ENCODE measurements at places on chromosomes 4 and X. TPM values are rescaled to one million over a fixed set of nuclear protein-coding genes. Genes with fewer than 3 reads are reported as not detected.
A peak's percentile ranks its signal among the peaks of the same experiment; 100 is the strongest.

Gene PNMA6F
- not detected for total RNA-seq

Gene BCLAF3
- total RNA-seq: 9.7 TPM

Gene SMIM31
- not detected for total RNA-seq

Gene MMRN1
- total RNA-seq: 3.1 TPM

Gene SMIM10L2A
- total RNA-seq: 2.5 TPM

Gene TRPC5OS
- total RNA-seq: not detected

Gene MFAP3L
- total RNA-seq: 2.1 TPM

Gene CRLF2
- not detected for total RNA-seq

Gene EVC
- total RNA-seq: 6.4 TPM

Gene KIT
- 3.1 TPM for total RNA-seq

Gene ATP5ME
- 1,123 TPM for total RNA-seq

Gene RHOXF2B
- not detected for total RNA-seq

Gene CNKSR2
- 1.0 TPM for total RNA-seq

DNA sequence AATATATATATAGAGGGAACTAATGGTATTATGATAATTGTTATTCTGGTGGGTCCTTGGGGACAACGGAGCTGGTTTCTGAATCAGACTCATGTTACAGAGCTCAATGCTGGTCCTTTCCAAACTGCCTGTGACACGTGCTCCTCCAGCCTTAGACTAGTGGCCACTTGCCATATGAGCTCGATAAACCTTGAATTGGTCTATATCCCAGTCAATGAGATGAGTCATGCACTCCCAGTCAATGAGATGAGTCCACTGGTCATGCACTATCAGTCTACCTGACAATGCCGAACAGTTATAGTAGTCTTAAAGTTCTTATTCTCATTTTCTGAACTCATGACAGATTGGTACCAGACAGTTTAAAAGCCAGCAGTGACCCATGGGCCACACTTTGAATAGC lies 325.2 kb downstream of the LDB2 start:
- no peak overlapping the region for H3K4me3 ChIP-seq
- peak overlapping the region; percentile 31 for H3K27ac ChIP-seq
- no peaks in the 10 kb centered on the region for H3K27me3 ChIP-seq

GRCh38 chrX:33855251-33855650 lies 276.9 kb downstream of the FAM47A start:
- DNase-seq: no peak
- no peaks in the 10 kb centered on the region for H3K27me3 ChIP-seq
- no peaks in the 10 kb centered on the region for H3K4me1 ChIP-seq
- no peak overlapping the region for H3K27ac ChIP-seq

GRCh38 chrX:78106651-78106986 lies 2.6 kb downstream of the PGK1 start:
- peaks cover 28% of the 10 kb centered on the region for H3K4me1 ChIP-seq
- no peak for DNase-seq
- no peaks in the 10 kb centered on the region for H3K36me3 ChIP-seq
- peak overlapping the region; percentile 86 for H3K4me3 ChIP-seq

DNA sequence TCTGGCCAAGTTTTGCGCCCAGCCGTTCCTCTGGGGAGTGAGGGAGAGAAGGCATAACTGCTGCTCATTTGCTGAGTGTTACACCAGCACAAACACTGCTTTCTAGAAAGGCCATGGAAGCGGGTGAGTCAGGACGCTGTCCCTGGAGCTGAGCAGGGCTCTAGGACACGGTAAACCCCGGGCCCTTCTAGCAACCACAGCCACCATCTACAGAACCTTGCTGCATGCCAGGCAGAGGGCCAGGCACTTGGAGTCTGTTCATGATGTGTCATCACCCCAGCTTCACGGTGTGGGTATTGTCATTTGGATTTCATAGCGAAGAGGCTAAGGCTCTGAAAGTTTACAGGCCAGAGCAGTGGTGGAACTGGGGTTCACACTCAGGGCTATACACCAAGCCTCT lies 31.8 kb upstream of the C4orf50 start:
- H3K36me3 ChIP-seq: no peaks in the 10 kb centered on the region
- no peak overlapping the region for H3K27ac ChIP-seq
- no peak for DNase-seq

DNA sequence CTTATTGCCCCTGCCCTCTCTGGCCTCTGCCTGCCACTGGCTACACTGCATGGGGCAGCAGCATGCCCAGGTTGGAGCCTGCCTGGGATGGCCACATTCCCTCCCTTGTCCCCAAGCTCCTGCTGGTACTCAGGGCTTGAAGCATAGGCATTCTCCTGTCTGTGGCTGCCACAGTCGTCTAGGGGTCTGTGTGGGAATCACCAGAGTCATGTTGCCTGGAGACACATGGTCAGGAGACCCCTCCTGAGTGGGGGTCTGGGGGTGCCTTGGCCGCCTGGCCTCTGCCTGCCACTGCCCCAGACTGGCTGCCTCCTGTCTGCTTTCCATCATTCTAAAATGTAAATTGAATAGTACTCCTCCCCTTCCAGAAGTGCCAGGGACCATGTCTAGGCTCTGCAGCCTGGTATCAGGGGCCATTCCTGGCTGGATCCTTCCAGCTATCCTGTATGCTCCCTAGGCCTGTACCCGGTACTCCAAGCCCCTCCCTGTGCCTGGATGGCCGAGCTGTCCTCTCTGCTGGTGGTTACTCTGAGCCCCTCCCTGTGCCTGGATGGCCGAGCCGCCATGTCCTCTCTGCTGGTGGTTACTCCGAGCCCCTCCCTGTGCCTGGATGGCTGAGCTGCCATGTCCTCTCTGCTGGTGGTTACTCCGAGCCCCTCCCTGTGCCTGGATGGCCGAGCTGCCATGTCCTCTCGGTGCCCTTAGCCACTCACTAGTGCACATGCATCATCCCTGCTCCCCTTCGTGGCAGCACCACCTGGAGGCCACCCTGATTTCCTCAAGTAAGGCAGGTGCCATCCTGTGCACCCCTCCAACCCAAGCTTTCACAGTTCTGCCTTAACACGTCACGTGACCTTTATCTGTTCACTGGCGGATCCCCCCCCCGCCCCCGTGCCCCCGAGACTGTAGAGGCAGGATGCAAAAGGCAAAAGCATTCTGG lies 5.5 kb upstream of the NKX1-1 start:
- H3K27me3 ChIP-seq: peaks cover 96% of the 10 kb centered on the region
- no peaks in the 10 kb centered on the region for H3K36me3 ChIP-seq
- peaks cover 10% of the 10 kb centered on the region for H3K4me1 ChIP-seq
- no peak overlapping the region for H3K4me3 ChIP-seq

DNA sequence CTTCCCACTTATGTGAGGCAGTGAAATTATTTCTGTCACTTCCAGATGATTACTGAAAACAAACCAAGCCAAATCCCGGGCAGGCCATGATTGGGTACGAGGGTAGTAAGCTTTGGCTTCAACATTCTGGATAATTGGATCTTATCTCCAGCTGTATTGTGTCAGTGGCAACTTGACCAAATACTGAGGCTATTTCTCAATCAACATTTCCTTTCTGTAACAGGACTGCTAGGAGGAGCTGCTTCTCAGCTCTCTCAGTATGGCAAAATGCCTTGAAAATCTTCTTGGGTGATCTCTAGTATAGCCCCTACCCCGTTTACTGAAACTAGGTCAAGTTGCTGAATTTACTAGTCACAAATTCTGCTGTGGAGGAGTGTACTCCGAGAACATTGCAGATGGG lies 169.3 kb upstream of the FRMPD4 start:
- H3K27ac ChIP-seq: no peak overlapping the region
- H3K4me3 ChIP-seq: no peak overlapping the region
- no peaks in the 10 kb centered on the region for H3K36me3 ChIP-seq
- no peak for DNase-seq
- H3K4me1 ChIP-seq: no peaks in the 10 kb centered on the region

DNA sequence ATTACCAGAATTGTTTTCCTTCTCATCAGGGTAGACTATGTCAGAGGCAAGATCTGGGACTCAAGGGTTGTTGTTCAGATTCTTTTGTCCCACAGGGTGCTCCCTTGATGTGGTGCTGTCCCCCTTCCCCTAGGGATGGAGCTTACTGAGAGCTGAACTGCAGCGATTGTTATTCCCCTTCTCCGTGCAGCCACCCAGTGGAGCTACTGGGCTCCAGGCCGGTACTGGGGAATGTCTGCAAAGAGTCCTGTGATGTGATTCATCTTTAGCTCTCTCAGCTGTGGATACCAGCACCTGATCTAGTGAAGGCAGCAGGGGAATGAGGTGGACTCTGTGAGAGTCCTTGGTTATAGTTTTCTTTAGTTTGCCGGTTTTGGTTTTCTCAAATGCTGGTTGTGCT lies 247.4 kb upstream of the HAND2 start:
- H3K27ac ChIP-seq: no peak overlapping the region

- H3K4me1 ChIP-seq: no peaks in the 10 kb centered on the region
- no peaks in the 10 kb centered on the region for H3K27me3 ChIP-seq
- no peak for DNase-seq
- H3K27ac ChIP-seq: no peak overlapping the region
- no peaks in the 10 kb centered on the region for H3K36me3 ChIP-seq
Measured at GRCh38 chrX:9211269-9211668, 177.3 kb upstream of the FAM9B start.

DNA sequence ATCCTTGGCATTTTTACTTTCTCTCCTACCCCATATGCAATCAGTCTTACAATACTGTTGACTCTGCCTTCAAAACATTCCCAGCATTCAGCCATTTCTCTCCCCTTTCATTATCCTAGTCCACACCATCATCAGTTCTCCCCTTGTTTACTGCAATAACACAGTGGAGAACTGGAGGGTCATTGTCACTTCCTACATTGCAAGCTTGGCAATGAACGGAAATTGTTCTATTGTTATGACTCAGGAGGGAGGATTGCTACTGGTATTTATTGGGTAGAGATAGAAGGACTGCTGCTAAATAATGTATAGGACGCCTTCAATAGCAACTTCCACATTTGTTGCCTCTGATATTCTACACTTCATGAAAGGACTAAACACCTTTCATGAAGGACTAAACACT lies 231.8 kb downstream of the BANK1 start:
- no peak overlapping the region for H3K27ac ChIP-seq
- no peaks in the 10 kb centered on the region for H3K36me3 ChIP-seq
- no peaks in the 10 kb centered on the region for H3K4me1 ChIP-seq
- no peaks in the 10 kb centered on the region for H3K27me3 ChIP-seq
- DNase-seq: no peak

DNA sequence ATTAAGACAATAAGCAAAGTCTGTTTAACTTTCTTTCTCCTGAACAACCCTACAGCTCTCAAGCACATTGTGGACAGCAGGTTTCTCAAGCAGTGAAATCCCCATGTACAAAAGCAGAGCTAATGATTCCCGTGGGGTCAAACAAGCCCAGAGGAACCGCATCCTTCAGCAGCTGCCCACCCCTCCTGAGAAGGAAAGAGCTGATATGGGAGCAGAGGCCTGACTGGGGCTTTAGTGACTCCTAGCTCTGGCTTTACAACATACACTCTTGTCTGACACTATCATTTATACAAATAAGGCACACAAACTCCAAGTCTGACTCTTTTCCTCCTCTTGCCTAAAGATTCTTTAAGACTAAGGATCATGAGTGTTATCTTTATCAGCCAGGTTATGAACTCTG lies 32.8 kb downstream of the HDAC8 start:
- no peak overlapping the region for H3K27ac ChIP-seq
- H3K27me3 ChIP-seq: no peaks in the 10 kb centered on the region
- no peak for DNase-seq
- H3K36me3 ChIP-seq: no peaks in the 10 kb centered on the region
- H3K4me1 ChIP-seq: no peaks in the 10 kb centered on the region

DNA sequence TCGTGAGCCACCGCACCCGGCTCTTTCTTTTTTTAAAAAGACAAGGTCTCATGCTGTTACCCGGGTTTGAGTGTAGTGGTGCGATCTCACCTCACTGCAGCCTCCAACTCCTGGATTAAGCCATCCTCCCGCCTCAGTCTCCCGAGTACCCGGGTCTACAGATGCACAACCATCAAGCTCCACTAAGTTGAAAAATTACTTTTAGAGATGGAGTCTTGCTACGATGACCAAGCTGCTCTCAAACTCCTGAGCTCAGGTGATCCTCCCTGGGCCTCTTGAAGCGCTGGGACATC lies 2.0 kb downstream of the SLC25A6 start:
- H3K4me1 ChIP-seq: peaks cover 42% of the 10 kb centered on the region
- H3K27me3 ChIP-seq: no peaks in the 10 kb centered on the region
- H3K4me3 ChIP-seq: peak overlapping the region; percentile 93
- H3K36me3 ChIP-seq: peaks cover 64% of the 10 kb centered on the region
- H3K27ac ChIP-seq: no peak overlapping the region
- no peak for DNase-seq

DNA sequence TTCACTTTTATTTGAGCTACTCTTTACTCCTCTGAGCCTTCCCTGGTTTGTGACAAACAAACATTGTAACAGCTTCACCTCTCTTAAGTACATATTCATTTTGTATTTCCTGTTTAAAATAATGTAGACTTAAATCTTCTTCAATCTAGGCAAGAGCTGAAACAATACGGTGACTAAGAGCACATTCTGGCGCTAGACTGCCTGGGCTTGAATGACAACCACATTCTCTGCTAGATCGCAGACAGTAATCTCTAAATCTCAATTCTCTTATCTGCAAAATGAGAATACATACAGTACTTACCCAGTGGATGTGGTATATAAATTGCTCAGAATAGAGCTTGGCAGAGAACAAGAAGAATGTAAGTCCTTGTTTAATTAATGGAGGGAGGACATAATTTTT lies 144.8 kb downstream of the ARAP2 start:
- no peak for DNase-seq
- H3K27me3 ChIP-seq: no peaks in the 10 kb centered on the region
- no peaks in the 10 kb centered on the region for H3K4me1 ChIP-seq
- no peaks in the 10 kb centered on the region for H3K36me3 ChIP-seq

GRCh38 chr4:52836120-52836519 lies 26.0 kb upstream of the RASL11B start:
- DNase-seq: no peak
- H3K4me3 ChIP-seq: no peak overlapping the region
- H3K4me1 ChIP-seq: peaks cover 43% of the 10 kb centered on the region
- H3K36me3 ChIP-seq: no peaks in the 10 kb centered on the region

GRCh38 chrX:20225488-20225833 lies 41.2 kb downstream of the RPS6KA3 start:
- no peaks in the 10 kb centered on the region for H3K27me3 ChIP-seq
- H3K4me1 ChIP-seq: peaks cover 17% of the 10 kb centered on the region
- no peak for DNase-seq

- peak overlapping the region; percentile 34 for H3K4me3 ChIP-seq
- no peaks in the 10 kb centered on the region for H3K36me3 ChIP-seq
- H3K27ac ChIP-seq: no peak overlapping the region
- peaks cover 22% of the 10 kb centered on the region for H3K4me1 ChIP-seq
- DNase-seq: no peak
Measured at GRCh38 chr4:16082041-16082425, 1.8 kb downstream of the PROM1 start.

- H3K27me3 ChIP-seq: no peaks in the 10 kb centered on the region
- H3K4me3 ChIP-seq: peak overlapping the region; percentile 52
- no peaks in the 10 kb centered on the region for H3K36me3 ChIP-seq
- no peak for DNase-seq
- H3K27ac ChIP-seq: no peak overlapping the region
Measured at GRCh38 chr4:15470128-15470475, 420 bp downstream of the CC2D2A start.

- no peaks in the 10 kb centered on the region for H3K27me3 ChIP-seq
- H3K27ac ChIP-seq: no peak overlapping the region
- no peaks in the 10 kb centered on the region for H3K36me3 ChIP-seq
- no peak for DNase-seq
Measured at GRCh38 chrX:17817251-17817650, 43.8 kb downstream of the RAI2 start.

- H3K27me3 ChIP-seq: peaks cover 14% of the 10 kb centered on the region
- no peak overlapping the region for H3K4me3 ChIP-seq
- no peaks in the 10 kb centered on the region for H3K4me1 ChIP-seq
- H3K27ac ChIP-seq: no peak overlapping the region
- DNase-seq: no peak
Measured at GRCh38 chr4:57231781-57232180, 121.6 kb upstream of the IGFBP7 start.

- no peaks in the 10 kb centered on the region for H3K27me3 ChIP-seq
- no peaks in the 10 kb centered on the region for H3K36me3 ChIP-seq
- DNase-seq: no peak
- no peak overlapping the region for H3K4me3 ChIP-seq
Measured at GRCh38 chr4:41041551-41041950, 172.8 kb downstream of the APBB2 start.

All from heart right ventricle (tissue), 16 donors.